Central memory CD8-positive, alpha-beta T cell (primary cell): ENCODE measurements at places on chromosomes 7 and 10.

DNA sequence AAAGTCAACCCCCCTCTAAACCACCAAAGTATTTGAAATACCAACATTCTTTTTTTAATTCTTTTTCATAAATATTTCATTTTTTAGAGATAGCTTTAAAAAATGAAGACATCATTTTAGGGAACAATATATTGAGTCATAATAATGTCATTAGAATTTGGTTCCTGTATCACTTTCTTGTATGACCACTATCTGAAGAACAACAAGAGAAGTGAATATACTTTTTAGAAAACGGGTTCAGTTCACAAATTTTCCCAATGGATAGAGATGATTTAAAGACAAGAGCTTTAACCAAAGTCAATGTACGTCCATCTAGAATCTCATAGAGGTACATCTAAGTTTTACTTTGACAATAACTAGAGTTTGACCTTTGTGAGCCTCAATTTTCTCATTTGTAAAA lies 48.2 kb downstream of the CUBN start:
- no peak for DNase-seq

DNA sequence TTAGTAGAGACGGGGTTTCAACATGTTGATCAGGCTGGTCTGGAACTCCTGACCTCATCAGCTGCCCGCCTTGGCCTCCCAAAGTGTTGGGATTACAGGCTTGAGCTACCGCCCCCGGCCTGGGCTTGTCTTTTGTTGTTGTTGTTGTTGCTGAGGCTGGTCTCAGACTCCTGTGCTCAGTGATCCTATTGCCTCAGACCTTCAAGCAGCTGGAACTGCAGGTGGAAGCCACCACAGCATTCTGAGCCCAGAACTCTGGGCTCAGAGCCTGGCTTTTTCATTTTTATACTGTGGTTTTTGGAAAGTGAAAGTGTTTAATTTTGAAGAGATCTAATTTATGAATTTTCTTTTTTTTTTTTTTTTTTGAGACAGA lies 16.2 kb upstream of the DNAJB6 start:
- DNase-seq = no peak

DNA sequence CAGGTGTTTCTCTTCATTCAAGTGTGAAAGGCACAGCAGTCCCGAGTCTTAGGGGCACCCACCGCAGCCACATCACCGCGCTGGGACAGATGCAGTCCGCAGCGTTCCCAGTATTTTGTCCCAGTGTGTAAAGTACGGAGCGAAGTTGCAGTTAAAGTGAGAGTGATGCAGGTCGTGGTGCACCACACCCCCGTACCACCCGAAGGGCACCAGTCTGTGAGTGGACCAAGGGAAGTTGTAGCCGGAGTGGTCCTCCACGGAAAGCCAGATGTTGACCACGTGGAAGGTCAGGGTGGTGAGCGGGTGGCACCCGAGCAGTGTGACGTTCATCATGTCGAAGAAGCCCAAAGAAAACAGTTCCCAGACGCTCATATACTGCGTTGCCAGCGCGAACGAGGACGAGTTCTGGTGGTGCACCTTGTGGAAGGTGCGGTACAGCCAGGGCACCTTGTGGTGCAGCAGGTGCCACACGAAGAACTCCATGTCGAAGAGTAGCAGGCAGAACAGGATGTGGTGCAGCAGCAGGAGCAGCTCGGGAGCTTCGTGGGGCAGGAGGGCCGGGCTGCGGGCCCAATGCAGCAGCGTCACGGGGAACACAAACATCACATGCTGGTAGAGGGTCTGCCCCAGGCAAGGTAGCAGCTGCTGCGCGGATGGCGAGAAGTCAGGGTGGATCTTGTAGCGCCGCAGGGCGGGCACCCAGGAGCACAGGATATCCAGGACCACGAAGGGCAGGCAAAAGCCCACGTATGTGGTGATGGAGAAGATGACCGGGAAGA lies 526 bp downstream of the CH25H start:
- peak; percentile 26 for DNase-seq

DNA sequence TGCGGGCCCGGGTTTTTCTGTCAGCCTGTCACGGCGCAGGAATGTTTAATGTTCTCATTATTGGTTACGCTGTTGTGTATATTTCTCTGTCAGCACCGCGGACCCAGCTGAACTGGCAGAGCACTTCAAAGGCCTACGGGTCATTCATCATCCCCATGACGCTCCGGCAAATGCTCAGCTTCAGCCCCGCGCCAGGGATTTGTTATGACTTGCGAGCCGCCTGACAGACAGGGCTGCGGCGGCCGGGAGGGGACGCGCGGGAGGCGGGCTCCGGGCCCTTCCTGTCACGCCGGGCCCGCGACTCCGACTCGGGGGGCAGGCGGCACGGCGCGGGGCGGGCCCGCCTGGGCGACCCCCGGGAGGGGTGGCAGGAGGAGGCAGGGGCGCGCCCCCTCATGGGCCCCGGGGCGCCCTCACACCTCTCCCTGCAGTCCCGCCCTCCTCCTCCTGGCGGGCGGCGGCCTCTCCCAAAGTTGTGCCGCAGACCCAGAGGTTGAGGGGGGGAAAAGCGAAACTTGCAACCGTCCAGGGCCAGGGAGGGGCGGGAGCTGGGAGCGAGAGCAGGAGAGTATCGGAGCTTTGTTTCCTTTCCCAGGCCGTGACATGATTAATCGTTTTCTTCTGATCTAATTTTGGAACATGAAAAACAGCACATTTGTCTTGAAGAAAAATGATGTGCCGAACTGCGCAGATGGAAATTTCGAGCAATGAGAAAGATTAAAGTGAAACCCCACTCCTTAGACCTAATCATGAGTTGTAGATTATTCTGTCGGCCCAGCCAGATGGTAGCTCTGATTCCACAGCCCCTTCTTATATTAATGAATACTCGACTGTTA lies 59.3 kb upstream of the COMTD1 start:
- DNase-seq = peak; percentile 18
